ENCODE measurements at places on chromosomes 1 and 21. TPM values are rescaled to one million over a fixed set of nuclear protein-coding genes. Genes with fewer than 3 reads are reported as not detected.

Gene OR2G6
- total RNA-seq: not detected

DNA sequence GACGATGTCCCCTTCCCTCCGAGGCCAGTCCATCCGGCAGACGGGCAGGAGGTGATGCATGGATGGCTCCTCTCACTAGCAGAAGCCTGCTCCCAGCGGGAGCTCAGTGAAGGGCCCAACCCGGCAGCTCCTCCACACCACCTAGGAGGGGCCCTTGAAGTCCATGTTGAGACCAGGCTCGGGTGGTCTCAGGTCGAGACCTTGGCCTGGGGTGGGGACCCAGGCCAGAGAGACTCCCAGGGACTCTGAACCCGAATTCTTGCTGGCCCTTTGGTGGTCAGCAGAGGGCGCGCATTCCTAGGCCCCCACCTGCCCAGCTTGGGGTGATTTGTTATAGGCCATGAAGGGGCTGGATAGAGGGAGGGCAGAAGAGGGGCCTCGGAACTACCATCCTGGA is 642 bp upstream of the NT5C1A start:
- peak; percentile 64 for DNase-seq

- DNase-seq: no peak
These were observed 119.6 kb downstream of the UBE2U start for GRCh38 chr1:64323054-64323453.

Gene CTSS
- total RNA-seq: not detected

GRCh38 chr1:50266509-50266908 is 156.7 kb downstream of the DMRTA2 start:
- DNase-seq: no peak

DNA sequence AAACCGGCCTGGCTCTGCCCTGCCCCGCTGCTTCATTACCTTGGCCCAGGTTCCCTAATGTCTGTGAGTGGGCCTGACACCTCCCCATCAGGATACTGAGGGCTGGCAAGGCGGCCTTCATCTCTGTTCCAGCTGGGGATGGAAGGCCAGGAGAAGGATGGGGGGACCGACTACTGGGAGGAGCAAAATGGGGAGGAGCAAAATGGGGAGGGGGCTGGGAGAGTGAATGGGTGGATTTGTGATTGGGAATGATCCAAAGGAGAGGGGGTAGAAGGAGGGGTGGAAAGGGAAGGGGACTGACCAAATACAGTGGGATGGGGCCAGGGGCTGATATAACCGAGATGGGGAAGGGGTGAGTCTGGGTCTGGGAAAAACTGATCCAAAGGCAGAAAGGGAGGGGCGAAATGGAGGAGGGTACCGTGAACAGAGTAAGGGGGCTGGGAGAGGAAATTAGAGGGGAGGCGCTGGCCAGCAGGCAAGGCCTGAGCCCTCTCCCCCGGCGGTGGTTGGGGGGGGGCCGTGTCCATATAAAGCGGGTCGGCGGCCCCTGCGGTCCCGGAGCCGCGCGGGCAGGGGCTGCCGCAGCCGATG is at the start of gene FOXE3:
TSS of gene FOXE3 (plus strand) at position 558 of the 591 bp plus-strand sequence. CDS start at position 589, 31 bp downstream.
- peak; percentile 47 for DNase-seq

DNA sequence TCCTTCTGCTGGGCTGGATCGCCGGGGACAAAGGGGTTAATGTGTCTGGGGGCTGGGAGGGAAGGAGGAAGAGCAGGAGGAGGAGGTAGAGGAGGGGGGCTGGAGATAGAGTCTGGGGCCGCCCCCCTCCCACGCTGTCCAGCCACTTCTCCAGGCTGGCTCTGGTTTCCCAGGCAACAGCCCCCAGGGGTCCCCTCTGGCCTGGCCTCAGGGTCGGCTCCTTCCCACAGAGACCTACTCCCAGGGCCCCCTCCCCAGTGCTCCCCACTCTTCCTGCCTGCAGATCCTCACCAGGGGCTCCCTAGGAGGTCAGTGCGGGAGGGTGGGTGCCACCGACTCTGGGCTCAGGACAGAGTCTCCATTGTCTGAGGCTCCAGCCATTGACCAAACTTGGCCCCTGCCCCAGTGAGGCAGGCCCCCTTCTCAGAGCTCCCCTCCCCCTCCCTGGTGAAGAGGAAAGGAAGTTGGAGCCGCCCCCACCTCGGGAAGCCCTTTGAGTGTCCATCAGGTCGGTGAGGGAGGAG is 34.1 kb downstream of the ARHGEF10L start:
- no peak for DNase-seq

DNA sequence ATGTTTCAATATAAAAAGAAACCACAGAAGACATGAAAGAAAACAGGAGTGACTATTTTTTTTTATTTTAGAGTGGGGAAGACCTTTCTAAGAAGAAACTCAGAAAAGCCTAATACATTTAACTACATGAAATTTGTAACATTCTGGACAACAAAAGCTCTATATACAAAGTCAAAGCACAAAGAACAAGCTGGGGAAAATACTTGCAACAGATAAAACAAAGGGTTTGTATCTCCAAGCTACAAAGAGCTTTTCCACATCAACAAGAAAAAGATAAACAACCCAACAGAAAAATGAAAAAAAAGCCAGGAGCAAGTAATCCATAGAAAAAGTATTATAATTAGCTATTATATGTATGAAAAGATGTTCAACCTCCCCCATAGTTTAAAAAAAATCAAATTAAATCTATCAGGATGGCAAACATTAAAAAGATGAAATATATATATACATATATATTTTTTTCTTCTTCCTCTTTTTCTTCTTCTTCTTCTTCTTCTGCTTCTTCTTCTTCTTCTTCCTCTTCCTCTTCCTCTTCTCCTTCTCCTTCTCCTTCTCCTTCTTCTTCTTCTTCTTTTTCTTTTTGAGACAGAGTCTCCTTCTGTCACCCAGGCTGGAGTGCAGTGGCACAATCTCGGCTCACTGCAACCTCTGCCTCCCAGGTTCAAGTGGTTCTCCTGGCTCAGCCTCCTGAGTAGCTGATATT is 49.1 kb upstream of the EPS8L3 start:
- no peak for DNase-seq

GRCh38 chr1:193102662-193103061 is 2.6 kb downstream of the GLRX2 start:
- no peak for DNase-seq

Measured in GM23338 (cell line).